ENCODE measurements at places on chromosomes 1 and 21.

DNA sequence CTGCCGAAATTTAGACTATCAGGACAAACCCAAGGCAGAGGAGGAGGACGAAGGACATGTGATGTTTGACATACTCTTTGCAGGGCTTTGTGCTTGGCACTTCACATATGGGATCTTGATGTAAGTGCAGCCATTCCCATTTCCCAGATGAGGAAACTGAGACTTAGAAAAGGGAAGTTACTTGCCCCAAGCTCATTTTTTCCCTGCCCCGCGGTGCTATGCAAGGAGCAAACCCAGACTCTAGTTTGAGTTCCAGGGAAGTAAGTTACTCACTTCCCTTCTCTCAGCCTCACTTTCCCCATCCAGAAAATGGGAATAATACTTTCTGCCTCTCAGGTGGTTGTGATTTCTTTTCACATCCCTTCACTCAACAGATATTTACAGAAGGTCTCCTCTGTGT lies 4.5 kb upstream of the FOXO6 start:
- peak; percentile 4 for DNase-seq

- peak; percentile 68 for DNase-seq
Measured at GRCh38 chr1:155776414-155776813, 80.6 kb downstream of the GON4L start.

DNA sequence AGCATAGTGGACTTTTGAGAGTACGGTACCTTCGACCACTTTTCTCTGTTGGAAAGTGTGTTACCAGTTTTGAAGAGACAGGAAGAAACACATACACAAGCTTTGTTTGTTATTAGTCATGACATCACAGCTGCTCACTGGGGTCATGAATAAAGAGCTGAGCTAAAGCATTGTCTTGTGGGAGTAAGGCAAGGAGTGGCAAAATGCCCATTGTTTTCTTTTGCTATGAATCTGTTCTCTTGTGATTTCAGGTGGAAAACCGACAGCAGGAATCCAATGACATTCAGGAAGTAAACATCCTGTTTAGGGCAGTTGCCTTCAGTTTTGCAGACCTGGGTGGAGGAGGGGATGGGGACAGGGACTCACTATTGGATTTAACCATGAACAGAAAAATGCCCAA lies 66.2 kb downstream of the RGL1 start:
- peak; percentile 75 for DNase-seq

GRCh38 chr1:205514211-205515142 lies 10.0 kb downstream of the CDK18 start:
- DNase-seq: no peak

DNA sequence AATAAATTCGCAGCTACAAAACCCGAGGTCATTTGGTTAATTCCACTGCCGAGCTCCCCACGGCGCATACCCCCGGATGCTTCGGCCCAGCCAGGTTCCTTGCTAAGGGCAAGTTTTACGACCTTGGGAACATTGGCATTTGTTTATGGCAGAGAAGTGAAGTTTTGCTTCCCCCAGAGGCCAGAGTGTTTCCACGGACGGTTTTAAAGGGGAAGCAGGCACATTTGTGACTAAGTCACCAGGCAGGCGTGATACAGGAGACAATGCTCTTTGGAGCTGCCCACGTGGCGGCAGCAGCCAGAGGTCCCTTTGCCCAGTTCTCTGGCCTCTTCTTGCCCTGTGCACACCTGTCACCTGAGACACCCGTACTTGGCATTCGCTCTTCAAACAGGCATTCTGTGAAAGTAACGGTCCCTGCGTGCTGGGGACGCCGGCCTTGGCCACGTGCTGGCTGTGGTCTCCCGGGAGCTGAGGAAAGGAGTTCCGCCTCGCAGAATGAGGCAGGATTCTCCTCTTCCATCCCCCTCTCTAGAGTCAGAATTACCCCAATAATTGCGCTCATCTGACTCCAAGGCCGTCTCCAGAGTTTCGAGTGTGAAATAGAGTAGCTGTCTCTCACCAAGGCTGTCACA lies 138.3 kb downstream of the PRDM16 start:
- DNase-seq: no peak

- no peak for DNase-seq
Measured at GRCh38 chr1:230365723-230366307, 60.3 kb downstream of the PGBD5 start.

All from muscle of leg (tissue), 16 donors.